ENCODE measurements at places on chromosomes 2 and 18.
A peak's percentile ranks its signal among the peaks of the same experiment; 100 is the strongest.

DNA sequence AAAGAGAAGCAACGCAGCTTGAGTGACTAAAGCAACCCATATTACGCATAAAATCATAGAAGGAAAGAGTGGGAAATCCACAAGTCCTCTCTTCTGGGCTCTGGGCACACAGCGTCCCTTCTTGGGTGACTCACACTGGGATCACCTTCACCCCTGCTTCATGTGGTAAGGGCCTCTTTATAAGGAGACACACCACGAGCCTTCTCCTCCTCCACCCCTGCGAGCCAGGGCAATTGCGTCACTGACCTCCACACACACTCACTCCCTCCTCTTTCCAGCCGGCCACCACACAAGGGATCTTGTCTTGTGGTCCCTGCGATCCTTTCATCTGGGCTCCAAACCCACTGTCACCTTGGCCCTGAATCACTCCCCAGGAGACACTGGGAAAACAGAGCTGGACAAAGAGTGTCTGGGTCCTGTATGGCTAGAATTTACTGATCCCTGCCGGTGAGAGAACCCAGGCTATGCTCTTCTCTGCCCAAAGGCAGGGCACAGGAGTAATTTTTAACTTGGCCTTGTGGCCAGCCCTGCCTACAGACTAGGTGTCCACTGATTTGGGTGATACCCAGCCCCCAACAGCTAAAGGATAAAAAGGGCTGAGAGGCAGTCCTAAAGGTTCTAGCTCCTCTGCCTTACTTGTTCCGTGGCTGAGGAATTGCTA, 35.3 kb downstream of the NHEJ1 start:
- no peak for DNase-seq

DNA sequence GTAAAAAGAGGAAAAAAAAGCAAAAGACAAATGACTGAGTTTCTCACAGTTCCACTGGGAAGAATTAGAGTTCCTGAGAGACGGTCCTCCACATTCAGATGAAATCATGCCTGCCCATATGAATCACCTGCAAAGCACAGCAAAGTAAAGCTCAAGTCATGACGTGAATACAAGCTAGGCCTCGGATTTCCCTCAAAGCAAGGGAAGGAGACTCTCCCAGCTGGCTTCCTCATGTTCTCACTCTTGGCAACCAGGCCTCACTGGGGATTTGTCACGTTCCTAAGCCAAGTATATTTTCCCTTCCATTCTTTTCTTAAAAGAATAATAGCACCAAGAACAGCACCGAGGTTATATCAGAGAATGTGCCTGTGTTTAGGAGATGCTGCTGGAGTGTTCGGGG, 47.0 kb downstream of the CYP27C1 start:
- DNase-seq = no peak

GRCh38 chr18:69157906-69158305, 242.8 kb upstream of the DOK6 start:
- no peak for DNase-seq

GRCh38 chr2:207561386-207562080, 31.8 kb downstream of the CREB1 start:
- no peak for DNase-seq

GRCh38 chr2:74222300-74222650, 23.9 kb downstream of the MTHFD2 start:
- no peak for DNase-seq

DNA sequence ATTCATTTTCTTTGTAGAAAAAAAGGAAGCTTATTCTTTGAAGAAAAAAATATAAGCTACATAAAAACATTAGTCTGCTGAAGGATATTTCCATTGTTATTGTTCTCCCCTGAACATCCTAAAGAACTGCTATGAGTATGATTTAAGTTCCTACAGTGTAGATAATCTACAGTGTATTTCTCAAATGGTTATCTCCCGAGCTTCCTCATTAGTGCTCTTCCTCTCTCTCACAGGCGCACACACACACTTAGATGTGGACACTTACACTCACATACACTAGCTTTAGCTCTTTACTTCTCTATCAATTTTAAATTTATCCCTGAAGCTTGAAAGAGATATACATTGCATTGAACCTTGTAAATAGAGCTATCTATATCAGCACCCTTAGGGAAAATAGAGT, 681.0 kb downstream of the KCNJ3 start:
- no peak for DNase-seq

DNA sequence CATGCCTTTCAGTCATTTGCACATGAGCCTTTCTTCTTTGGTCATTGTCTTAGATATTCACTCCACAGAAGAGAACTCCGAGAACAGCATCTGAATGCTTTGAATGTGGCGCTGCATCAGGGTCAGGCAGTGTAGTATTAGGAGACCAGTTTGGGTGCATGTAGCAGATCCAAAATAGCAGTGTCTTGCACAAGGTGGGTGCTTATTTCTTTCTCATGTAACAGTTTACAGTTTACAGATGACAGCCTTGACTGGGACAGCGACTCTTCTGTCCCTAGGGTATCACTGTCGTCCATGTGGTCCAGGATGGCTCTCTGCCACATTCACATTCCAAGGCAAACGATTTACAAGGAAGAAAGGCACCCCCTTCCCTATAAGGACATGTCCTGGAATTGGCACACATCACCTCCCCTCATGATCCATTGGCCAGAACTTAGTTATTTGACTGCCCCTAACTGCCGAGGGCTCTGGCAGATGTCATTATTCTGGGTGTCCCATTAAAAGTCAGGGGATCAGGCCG, 101.0 kb downstream of the STPG4 start:
- DNase-seq = no peak

DNA sequence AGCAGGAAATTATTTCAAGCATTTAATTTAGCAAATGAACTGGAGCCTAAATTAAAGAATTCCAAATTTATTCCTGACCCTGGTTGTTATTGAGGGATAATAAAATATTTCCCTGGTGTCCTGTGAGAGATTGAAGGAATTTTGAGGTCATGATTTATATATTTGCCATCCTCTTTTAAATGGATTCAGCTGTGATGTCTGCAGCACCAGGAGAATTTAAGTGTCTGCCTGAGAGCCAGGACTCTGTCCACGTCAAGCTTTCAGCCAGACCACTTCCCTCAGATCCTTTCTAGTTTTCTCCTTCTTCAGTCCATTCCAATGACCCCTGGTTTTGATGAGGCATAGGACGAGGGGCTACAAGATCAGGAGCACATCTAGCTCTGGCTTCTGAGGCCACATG, 59.9 kb downstream of the INO80C start:
- DNase-seq = no peak

DNA sequence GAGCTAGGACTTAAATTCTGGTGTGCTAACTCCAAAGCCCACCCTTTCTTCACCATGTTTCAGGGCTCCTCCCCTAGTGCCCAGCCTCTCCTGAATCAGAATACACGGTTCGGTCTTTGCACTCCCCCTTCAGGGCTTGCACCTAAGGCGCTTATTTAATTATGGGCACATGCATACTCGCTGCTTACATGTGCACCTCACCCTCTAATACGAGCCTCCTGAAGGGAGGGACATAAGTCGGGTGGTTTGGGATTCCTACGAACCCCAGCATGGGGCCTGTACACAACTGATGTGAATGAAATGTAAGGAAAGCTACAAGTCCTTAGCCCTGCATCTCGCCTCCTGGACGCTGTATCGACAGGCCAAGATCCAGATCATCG, 435 bp downstream of the IFT172 start:
- DNase-seq = no peak

DNA sequence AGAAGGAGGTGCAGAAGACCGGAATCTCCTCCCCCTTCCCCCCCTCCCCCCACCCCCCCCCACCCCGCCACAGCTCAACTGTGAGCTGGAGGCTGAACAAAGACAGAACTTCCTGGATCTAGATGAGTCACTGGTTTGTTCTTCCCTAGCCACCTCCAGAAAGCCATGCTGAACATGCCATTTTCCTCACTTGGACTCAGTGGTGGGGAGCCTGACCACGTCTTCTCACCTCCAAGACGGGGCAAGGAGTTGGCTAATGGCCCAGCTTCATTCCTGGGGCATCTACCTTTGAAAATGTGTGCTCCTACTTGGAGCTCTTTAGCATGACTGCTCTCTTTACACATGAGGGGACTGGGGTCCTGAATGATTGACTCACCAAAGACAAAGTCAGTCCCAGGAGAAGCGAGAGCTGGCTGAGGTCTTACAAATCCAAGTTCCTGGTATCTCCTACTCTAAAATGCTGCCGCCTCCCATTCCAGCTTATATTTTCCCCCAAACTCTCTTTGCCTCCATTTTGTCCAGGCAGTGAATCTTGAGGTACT, 22.6 kb upstream of the FZD5 start:
- DNase-seq = no peak

DNA sequence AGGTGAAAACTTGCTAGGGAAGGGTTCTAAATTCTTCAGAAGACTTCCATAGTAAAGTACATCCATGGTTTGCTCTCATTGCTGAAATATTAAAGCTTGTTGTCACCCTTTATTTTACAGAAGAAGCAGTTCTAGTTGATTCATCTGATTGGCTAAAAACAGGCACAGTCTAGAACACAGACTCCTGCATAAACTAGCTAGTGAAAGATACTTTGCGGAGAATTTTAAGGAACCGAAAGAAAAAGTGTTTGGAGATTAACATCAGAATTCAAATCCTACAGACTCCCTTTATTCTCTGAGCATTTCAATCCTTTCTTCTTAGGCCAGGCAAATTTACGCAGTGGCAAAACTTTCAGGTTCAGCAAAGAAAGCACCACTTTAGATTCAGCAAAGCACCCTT, 1076.5 kb upstream of the ZEB2 start:
- no peak for DNase-seq

DNA sequence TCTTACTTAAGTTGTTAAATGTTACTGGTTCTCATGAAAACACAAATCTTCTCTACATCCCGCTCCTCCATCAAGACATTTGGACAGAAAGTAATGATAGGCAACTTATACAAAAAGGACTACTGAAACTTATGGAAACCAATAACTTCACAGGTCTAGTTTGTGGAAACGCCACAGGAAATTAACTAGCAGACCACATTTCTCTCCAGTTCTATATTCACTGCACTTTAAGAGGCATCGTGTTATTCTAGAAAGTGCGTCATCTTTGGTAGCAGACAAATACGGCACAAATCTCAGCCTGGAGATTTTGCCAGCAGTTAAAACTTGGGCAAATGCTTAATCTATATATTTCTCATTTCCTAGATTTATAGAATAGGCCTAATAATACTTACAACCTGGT, 164.3 kb downstream of the EPHA4 start:
- DNase-seq = no peak

DNA sequence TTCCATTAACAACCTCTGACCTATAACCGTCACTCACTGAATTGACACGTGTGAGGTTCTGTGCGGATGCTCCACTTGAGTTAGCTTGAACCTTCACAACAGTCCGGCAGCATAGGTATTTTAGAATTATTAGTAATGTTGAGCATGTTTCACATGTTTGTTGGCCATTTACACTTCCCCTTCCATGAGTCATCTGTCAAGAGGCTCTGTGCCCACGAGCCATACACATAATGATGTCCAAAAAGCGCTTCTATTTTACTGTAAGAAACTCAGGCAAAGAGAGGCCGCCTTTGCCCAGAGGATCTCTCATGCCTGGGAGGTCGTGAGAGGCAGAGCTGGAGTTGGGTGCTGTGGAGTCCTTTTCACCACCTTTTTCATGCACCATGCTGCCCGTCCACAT, 28.9 kb upstream of the TMEM214 start:
- DNase-seq = no peak

- DNase-seq = no peak
Observed at GRCh38 chr18:11849279-11849678, 1.9 kb upstream of the CHMP1B start.

DNA sequence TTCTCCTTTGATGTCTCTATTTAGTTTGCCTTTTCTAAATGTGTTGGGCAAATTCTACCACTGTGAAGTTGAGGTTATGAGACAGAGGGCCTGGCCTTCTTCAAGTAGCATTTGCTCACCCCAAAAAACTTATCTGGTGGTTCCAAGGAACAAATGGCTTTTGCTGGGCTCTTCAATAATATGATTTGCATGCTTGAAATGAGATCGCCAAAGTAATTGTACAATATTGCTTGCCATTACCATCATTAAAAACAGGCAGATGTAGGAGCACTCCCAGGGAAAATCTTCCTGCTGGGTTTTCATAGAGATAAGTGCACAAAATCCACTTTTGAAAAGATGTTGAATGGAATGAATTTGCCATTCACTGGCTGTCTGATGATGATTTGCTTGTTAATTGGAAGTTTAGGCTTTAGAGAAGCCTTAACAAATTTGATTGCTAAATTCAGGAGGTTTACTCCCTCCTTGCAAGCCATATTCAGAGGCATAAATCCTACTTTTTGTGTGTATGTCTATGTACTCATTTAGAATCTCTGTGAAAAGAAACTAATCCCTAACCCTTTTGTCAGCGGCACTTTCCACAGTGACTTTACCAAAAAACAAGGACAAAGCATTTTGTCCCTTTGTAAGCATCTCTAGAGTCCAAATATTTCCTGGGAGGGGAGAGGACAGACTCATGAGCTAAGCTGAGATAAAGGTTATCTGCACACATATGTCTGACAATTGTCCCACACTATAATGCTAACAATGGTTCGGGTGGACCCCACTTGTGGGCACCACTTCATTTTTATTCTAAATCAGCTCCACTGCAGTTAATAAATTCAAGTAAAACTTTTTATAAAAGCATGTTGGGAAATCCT, 240.8 kb upstream of the PIK3C3 start:
- DNase-seq = no peak

DNA sequence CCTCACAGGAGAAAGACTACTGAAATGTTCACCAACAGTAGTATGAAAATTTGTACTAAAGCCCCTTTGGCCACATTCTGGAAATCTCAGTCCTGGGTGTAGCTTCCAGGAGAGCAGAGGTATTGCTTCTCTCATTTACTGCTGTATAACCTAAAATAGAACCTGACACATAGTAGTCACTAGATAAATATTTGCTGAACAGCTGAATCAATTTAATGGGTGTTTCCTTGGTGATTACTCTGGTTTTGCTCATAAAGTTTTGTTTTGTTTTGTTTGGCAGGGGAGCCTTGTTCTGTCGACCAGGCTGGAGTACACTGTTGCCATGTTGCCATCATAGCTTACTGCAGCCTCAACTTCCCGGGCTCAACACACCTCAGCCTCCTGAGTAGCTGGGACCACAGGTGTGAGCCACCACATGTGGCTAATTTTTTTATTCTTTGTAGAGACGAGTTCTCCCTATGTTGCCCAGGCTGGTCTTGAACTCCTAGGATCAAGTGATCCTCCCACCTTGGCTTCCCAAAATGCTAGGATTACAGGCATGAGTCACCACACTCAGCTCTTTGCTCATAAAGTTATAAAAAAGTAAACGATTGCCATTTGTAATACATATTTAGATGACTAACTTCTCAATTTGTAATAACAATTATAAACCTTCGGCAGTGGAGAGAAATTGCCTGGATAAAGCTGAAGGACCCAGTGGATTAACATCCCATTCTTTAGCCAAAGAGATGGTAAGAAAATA, 11.5 kb upstream of the PARD3B start:
- peak; percentile 90 for DNase-seq

DNA sequence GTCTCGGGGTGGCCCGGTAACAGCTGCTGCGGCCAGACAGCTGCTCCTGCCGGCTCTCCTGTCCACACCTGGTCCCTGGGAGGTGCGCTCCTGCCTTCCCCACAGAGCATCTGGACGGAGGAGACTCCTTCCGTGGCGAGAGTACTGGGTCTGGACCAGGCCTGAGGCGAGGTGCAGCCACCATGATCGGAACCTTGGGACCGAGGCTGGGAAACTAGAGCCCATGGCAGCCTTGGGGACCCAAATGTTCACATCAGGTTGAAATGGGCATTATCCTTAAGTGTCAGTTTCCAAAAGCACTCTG, 628 bp downstream of the GIGYF2 start:
- DNase-seq = no peak

- DNase-seq = no peak
Observed at GRCh38 chr18:67151366-67151765, 365.2 kb downstream of the DSEL start.

GRCh38 chr2:191050640-191050987, 36.6 kb upstream of the STAT1 start:
- no peak for DNase-seq

- no peak for DNase-seq
Observed at GRCh38 chr18:44816477-44816876, 135.8 kb downstream of the SETBP1 start.

Measured in LNCaP clone FGC (cell line).